AG10803 (cell line): ENCODE measurements at places on chromosomes 16 and 17.

GRCh38 chr17:56257075-56257474, 103.8 kb downstream of the ANKFN1 start:
- no peak for DNase-seq

DNA sequence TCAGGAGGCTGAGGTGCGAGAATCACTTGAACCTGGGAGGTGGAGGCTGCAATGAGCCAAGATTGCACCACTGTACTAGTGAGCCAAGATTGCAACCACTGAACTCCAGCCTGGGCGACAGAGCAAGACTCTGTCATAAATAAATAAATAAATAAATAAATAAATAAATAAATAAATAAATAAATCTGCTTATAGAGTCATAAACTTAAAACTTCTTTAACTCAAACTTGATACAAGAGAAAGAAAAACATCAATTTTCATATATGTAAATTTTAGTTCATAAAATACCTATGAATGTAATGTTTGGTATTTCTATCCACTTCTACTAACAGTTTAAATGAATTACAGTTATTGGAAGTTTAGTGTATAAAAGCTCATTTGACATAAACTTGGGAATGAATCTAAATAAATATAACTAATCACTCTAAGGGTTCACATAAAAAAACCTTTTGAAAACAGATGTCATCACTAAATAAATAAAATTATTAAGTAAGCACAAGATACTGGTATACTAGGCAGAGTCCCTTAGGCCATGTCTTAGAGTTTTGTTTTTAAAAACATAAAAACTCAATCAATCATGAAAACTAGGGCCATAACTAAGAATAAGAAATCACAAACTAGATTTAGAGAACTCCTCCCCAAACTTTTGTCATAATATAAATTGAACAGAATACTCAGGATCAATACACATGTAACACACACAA, 54.1 kb downstream of the SMURF2 start:
- peak; percentile 17 for DNase-seq

GRCh38 chr17:78558181-78558850, 18.9 kb downstream of the DNAH17 start:
- DNase-seq: no peak

- no peak for DNase-seq
These were observed 12.5 kb downstream of the CMTM3 start for GRCh38 chr16:66617010-66617434.

DNA sequence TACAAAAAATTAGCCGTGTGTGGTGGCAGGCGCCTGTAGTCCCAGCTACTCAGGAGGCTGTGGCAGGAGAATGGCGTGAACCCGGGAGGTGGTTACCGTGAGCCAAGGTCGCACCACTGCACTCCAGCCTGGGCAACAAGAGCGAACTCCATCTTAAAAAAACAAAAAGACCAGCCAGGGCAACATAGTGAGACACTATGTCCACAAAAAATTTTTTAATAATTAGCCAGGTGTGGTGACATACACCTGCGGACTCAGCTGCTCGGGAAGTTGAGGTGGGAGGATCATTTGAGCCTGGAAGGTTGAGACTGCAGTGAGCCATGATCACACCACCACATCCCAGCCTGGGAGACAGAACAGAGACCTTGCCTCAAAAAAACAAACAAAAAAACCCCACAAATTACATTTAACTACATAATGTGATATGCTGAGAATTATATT, 29.1 kb downstream of the FANCA start:
- no peak for DNase-seq
